ENCODE measurements at places on chromosomes 2 and 18.

- DNase-seq = no peak
These were observed 11.8 kb downstream of the SERPINB8 start for GRCh38 chr18:63981719-63982118.

DNA sequence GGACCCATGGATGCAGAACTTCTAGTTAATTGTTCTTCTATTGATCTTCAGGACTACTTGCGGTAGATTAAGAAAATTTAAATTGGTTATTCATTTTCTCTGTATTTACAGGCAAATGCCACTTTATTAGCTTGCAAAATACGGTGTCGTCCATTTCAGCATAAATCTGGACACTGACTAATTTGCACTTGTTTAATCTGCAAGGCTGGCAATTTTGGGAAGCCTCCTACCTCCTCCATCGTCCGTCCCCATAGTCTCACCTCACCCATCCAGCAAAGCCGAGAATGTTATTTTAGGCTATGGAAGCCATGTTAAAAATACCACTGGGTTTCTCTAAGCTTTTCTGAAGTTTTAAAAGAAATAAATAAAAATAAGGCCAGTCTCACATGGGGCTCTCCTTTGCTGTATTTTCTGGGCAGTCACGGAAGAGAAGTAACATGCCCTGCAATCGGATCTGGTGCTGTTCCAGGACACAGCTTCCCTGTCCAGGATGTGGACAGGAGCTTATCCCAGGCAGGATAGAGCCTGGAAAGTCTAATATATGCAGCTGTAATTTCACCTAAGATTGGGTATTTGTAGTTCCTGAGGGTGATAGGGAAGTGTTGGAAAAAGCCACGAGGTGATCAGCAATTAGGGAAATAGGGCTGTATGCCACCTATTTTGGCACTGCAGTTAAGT is 17.4 kb downstream of the TMEM178A start:
- no peak for DNase-seq

GRCh38 chr2:229296016-229296415 is 24.9 kb upstream of the PID1 start:
- DNase-seq = no peak

DNA sequence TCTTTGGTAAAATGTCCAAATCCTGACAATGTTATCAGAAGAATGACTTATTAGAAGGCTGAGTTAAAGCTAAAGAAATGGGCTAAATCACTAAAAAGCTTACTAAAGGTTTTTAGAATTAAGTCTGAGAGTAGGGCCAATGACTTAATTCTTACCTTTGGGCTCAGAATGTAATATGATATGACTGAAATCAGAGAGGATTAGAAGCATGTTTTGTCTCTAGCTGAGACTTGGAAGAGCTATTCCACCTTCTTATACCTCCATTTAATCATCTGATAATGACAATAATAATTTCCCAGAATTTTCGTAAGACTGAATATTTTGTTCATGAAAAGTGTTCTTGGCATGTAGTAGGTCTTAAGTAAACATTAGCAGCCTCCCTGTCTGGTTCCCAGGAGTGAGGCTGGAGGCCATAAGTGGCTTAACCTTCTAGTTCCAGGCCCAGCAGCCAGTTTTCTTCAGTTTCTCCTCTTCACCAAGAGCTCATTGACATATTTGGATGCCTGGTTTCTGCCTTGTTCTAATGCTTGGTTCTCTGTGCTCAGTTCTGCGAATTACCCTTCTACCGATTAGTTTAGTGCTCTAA is 25.5 kb upstream of the E2F6 start:
- DNase-seq = no peak
